ENCODE measurements at places on chromosomes 1 and 21.

- no peak for DNase-seq
Measured at GRCh38 chr1:243420946-243421685, 165.3 kb downstream of the SDCCAG8 start.

DNA sequence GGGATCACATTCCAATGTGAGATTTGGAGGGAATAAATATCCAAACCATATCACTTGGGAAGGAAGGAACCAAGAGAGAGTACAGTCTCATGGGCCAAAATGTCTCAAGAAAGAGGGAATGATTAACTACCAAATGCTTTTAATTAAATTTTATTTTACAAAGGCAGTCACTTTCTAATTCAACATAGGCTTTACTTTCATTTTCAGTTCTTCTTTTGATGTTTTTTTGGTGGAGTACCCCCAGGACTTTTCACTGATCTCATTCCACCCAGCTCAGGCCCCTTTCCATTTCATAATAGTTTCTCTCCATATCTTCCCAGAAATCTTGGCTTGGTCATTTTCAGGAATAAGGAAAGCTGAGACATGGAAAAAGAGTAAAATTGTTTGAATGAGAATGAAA is 5.1 kb upstream of the SLAMF7 start:
- no peak for DNase-seq

DNA sequence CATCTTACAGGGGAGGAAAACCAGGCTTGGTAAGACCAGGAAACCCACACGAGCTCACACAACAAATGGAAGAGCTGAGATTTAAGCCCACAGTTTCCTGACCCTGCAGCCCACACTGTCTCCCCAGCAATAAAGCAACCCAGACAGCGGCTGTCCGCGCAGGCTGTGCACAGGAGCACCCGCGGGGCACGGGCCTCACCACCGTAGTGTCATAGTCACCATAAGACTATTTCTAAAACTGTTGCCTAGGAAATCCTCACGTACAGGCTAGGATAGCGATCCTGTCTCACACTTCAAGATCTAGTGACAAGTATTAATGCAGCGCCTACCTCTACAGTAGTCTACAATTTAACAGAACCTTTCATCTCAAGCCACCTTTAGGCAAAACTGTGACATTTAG is 54.0 kb upstream of the SYT6 start:
- DNase-seq, result no peak

DNA sequence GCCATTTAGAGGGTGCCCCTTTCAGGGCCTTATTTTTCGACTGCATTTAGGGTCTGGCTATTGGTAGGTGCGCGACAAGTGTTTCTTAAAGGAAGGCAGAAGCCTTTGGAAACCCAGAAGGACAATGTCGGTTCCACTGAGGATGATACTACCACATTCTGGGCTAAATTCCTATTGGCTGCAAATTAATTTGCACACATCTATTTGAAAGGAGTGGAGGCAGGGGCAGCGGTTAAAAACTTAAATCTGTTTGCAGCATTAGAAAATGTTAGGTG is 1.1 kb downstream of the PATJ start:
- DNase-seq, result no peak

DNA sequence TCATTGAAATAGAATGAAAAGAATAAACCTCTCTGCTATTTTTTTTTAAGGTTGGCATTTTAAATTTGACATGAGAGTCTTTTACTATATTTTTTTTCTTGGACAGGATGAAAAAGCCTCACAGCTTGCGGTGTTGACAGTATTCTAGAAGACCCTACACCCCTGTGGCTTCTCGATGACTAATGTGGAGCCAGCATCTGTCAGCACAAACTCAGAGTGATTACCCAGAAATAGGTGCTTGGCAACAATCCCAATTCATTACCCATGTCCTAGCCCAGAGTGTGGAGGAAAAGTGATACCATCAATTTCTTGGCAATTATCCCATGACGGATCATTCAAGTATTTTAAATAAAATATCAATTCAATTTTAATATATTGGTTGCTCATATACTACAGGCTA is 186.8 kb upstream of the MAP1LC3C start:
- DNase-seq, result no peak
